ENCODE measurements at places on chromosomes 13 and 19.

DNA sequence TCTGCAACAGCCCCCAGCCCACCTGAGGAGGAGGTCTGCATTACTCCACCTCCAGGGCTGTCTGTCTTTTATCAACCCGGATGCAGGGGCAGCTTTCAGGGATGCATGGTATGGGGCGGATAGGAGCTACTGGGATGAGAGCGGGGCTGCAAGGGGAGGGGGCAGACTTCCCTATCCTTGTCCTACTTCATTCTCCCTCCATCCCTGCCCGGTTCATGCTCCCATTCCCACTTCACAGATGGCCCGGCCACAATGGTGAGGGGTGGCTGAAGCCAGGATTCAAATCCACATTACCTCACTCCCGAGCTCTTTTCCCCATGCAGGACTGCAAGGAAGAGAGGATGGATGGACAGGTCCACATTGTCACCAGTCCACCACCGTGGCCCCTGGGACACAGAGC is 40.5 kb upstream of the VSTM2B start:
- H3K27me3 ChIP-seq, result peaks cover 6% of the 10 kb centered on the region
- no peaks in the 10 kb centered on the region for H3K36me3 ChIP-seq
- no peak overlapping the region for H3K27ac ChIP-seq
- H3K4me3 ChIP-seq, result no peak overlapping the region

- H3K4me1 ChIP-seq, result peaks cover 42% of the 10 kb centered on the region
- H3K36me3 ChIP-seq, result peaks cover 12% of the 10 kb centered on the region
- H3K27ac ChIP-seq, result peak overlapping the region; percentile 72
- H3K27me3 ChIP-seq, result peaks cover 17% of the 10 kb centered on the region
- DNase-seq, result peak; percentile 31
Measured at GRCh38 chr13:99178636-99179035, 22.0 kb upstream of the UBAC2 start.

- no peaks in the 10 kb centered on the region for H3K27me3 ChIP-seq
- no peak for DNase-seq
- peaks cover 76% of the 10 kb centered on the region for H3K4me1 ChIP-seq
- peak overlapping the region; percentile 83 for H3K4me3 ChIP-seq
Measured at GRCh38 chr19:48248081-48248833, 7.5 kb downstream of the CARD8 start.

- peaks cover 12% of the 10 kb centered on the region for H3K4me1 ChIP-seq
- no peaks in the 10 kb centered on the region for H3K27me3 ChIP-seq
- H3K27ac ChIP-seq, result no peak overlapping the region
- no peak overlapping the region for H3K4me3 ChIP-seq
- no peak for DNase-seq
- no peaks in the 10 kb centered on the region for H3K36me3 ChIP-seq
Measured at GRCh38 chr13:35136585-35136984, 194.5 kb downstream of the NBEA start.

- no peaks in the 10 kb centered on the region for H3K27me3 ChIP-seq
- H3K4me3 ChIP-seq, result no peak overlapping the region
- no peak overlapping the region for H3K27ac ChIP-seq
- peaks cover 6% of the 10 kb centered on the region for H3K4me1 ChIP-seq
- H3K36me3 ChIP-seq, result no peaks in the 10 kb centered on the region
Measured at GRCh38 chr13:42559057-42559456, 14.9 kb upstream of the TNFSF11 start.

Data from activated naive CD4-positive, alpha-beta T cell treated with anti-CD3 and anti-CD28 coated beads, Interleukin-2, amount 10 ng/mL, durations not matched to agents 7 days and 5 days (primary cell).